ENCODE measurements at places on chromosomes 2 and 18. TPM values are rescaled to one million over a fixed set of nuclear protein-coding genes. Genes with fewer than 3 reads are reported as not detected.

The EIF2B4 gene
- polyA plus RNA-seq, result 49.6 TPM

The POTEC gene
- not detected for polyA plus RNA-seq

- DNase-seq, result no peak
Observed at GRCh38 chr2:7748717-7749415, 831.7 kb downstream of the RNF144A start.

The CRYBA2 gene
- not detected for polyA plus RNA-seq

GRCh38 chr18:66979009-66979408 is 375.1 kb upstream of the CDH19 start:
- DNase-seq, result no peak

GRCh38 chr18:49070552-49070951 is 119.8 kb upstream of the SMAD7 start:
- no peak for DNase-seq

The EVX2 gene
- not detected for polyA plus RNA-seq

Measured in kidney (tissue), 22 donors.